Urinary bladder (tissue), 4 donors: ENCODE measurements at places on chromosomes 5 and 9.

DNA sequence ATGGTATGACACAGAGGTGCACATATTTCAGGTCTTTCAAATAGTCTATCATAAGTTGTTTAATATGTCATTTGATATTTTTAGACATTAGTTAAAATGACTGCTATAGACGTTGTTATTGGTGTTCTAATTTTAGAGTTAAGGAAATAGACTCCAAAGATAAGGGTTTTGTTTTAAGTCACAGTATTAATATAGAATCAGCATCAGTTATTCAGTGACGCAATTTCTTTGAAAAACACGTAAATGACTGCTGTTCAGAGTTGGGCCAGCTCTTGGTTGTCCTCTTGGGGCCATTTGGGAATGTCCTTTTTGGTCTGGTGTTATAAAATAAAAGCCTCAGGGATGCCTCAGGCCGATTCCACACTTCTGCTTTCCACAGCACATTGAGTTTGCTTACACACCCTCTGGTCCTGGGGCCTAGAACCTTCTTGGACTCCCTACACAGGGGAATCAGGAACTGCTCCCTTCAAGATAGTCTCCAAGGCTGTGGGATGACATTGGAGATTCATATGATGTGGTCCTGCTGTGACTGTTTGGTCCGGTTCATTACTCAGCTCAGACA, 14.3 kb downstream of the OTULIN start:
- DNase-seq = no peak

DNA sequence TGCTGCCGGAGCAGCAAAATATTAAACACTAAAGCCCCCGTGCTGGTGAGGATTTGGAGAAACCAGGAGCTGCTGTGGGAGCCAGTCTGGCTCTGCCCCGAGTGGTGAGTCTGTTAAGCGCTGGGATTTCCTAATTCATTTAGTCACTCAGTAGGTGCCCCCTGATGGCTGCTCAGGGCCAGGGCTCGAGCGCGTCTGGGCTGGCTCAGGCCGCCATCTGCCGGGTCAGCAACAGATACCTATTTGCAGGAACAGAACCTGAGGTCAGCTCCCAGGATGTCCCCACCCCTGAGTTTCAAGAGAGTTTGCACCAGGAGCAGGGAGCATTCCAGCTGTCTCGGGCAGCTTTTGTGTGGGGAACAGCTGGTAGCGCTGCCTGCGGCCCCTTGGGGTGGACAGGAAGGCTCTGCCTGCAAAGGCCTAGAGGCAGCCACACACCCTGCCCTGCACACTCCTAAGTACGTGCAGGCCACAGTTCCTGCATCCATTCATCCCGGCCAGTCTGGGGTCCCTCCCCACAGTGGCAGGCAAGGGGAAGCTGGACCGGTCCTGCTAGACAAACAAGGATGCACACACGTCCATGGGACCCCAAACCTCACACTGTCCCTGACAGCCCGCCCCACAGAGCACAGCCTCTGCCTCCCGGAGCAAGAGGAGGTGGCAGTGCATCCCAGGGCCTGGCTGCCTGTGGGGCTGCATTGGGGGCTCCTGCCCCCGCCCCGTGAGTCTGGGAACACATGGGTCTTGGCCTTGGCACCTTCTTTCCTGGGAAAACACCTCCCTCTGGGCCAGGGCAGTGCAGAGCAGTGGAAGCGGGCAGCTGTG, 83.7 kb downstream of the ADAMTS2 start:
- no peak for DNase-seq

GRCh38 chr9:98784831-98785806, 11.2 kb downstream of the ANKS6 start:
- DNase-seq = no peak

- DNase-seq = no peak
Measured at GRCh38 chr5:5380298-5380697, 42.2 kb upstream of the ICE1 start.

DNA sequence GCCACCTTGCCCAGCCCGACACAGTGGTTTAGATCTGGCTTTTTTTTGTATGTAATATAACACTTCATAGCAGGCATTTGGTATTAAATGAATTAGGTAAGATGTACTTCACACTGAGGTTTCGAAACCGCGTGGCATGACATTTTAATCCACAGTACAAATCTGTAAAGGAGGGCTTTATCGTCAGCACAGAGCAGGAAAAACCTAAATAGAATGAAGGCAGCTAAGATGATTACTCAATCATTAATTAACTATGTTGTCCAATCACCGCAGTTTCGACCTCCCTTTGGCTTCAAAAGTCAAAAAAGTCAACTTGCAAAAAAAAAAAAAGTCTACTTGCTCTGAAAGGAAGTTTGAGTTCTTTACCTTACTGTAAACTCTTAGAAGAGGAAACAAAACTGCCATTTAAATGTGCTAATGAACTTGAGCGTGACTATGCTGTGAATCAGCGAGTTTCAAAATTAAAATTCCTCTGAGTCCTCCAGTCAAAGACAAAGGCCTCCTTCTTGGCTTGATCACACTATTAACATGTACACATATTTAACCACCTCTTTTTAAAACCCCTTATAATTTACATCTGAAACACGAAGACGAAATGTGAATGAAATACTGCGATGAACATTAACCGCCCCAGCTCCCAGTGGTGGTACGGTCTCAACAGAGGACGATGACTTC, 698 bp upstream of the SEC24A start:
- DNase-seq = no peak

DNA sequence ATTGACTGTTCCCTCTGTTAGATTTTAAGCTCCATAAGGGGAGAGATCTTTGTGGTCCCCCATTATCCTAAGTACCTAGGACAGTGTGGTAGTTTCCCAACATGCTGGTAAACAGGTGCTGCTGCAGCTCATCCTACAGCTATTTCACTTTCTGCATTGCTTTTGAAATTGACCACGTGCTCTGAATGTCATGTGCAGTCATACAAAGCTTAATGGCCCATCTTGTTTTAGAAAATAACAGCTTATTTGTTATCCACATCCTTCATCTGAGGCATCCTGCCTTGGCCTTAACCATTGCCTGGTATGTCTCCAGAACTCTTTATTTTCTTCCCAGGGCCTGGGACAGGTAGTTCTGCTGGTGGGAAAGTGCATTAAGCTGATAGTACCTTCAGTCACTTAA, 14.7 kb downstream of the PIK3R1 start:
- DNase-seq = no peak

DNA sequence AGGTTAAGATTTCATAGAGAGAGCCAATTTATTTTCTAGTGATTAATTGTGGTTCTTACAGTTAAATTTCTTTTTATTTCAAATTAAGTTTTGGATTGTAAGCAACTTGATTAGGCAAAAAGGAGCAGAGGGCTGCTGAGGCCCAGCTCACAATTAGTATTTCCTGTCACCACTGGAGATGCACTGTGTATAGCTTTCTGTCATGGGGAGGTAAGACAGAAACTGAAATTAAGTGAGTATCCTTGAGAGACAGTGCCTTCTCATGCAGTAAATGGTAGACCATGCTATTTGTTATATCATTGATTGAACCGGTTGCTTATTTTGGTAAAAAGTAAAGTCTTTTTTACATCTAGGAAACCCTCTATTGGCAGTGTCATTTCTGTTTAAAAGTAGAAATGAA, 190.7 kb downstream of the CCDC171 start:
- DNase-seq = no peak

DNA sequence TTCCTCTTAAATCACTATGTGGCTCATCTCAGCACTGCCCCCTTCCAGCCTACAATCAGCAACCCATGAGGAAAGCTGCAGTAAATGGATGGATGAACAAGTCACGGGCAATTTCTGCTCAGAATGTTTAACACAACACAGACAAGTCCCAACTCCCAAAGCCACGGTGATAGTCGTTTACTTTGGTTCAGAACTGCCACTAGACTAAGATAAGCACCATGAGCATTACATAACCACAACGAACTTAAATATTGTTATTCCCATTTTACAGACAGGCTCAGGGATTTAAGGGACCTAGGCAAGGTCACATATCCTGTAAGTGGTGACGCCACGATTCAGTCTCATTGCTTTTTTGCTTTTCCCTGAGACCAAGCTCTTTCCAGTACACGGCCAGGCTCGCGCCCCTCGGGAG, 2.0 kb upstream of the SMIM27 start:
- DNase-seq = no peak

DNA sequence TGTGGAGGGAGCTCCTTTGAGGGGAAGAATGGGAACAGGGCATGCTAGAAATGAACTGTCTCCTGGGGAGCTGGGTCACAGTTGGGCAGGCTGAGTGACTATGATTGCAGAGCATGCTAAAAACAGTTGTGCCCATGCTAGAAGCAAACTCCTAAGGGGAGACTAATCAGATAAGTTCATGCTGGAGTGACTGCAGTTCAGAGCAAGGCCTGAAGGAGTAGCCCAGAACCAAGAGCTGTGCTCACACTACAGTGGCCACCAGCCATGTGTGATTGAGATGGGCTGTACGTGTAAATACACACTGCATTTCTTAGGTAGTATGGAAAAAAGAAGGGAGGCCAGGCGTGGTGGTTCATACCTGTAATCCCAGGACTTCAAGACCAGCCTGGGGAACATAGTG, 10.3 kb upstream of the AK1 start:
- DNase-seq = no peak

- no peak for DNase-seq
Measured at GRCh38 chr5:42718591-42718990, 38.0 kb upstream of the CCDC152 start.

DNA sequence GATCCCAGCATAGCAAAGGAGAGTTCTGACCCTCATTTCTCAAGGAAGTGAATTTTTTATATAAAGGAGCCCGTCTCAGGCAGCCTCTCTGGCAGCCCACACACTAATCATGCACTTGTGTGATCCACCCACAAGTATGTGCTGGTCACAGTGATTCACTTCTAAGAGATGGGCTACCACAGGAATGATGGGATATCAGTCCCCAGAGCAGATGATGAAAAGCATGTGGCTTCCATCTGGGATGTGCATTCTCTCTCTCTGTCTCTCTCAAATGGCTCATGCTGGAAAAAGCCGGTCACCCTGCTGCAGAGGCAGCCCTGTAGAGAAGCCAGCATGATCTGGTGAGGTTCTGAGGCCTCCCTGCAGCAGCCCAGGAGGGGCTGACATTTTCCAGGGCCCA, 74.2 kb upstream of the ADCY2 start:
- no peak for DNase-seq

DNA sequence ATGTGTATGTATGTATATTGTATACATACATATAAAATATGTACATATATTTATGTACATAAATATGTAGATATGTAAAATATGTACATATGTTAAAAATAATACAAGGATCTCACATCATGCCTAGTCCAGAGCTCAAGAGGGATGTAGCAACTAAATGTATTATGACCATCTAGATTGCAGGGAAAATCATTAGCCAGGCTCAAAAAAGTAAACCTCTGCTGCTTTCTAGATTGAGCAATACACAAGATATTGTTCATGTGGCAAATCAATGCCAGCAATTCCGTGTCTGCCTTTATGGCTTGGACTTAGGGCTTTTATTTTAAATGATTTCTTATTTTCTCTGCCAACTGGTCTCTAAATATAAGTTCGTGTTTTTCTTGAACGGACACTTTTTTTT, 65.2 kb downstream of the RAI14 start:
- no peak for DNase-seq

GRCh38 chr9:4301971-4302427, 2.1 kb upstream of the GLIS3 start:
- no peak for DNase-seq

GRCh38 chr5:145347026-145347616, 488.0 kb downstream of the PRELID2 start:
- DNase-seq = no peak

- no peak for DNase-seq
Measured at GRCh38 chr5:178839319-178839704, 20.4 kb upstream of the ZNF354B start.

GRCh38 chr9:18352711-18353110, 121.2 kb upstream of the ADAMTSL1 start:
- no peak for DNase-seq

GRCh38 chr9:129496473-129497004, 124.4 kb downstream of the C9orf50 start:
- DNase-seq = peak; percentile 92

DNA sequence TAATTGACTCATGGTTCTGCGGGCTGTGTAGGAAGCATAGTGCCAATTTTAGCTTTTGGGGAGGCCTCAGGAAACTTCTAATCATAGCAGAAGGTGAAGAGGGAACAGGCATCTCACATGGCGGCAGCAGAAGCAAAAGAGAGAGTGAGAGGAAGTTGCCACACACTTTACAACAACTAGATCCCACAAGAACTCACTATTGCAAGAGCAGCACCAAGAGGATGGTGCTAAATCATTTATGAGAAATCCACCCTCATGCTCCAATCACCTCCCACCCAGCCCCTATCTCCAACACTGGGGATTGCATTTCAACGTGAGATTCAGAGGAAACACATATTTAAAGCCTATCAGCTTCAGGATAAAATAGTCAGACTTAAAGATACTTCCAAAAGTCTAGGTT, 36.1 kb upstream of the LPAR1 start:
- DNase-seq = no peak

DNA sequence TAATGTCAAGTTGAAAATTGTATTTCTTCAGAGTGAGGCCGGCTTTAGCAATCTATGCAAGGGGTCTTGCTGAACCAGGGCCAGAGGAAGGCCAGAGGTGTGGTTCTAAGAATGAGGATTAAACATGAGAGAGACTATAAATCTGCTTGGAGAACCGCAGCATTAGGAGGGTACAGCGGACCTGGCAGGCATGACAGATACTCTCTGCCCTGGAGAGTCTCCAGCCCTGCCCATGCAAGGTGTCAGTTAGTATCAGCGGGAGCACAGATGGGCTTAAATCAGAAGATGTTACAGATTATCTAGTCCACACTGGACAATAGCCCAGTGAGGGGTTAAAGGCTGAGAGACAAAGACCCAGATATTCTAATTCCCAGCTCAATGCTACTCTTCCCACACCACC, 11.5 kb upstream of the GPX3 start:
- no peak for DNase-seq

- DNase-seq = no peak
Measured at GRCh38 chr5:169417676-169418075, 116.7 kb upstream of the SLIT3 start.

DNA sequence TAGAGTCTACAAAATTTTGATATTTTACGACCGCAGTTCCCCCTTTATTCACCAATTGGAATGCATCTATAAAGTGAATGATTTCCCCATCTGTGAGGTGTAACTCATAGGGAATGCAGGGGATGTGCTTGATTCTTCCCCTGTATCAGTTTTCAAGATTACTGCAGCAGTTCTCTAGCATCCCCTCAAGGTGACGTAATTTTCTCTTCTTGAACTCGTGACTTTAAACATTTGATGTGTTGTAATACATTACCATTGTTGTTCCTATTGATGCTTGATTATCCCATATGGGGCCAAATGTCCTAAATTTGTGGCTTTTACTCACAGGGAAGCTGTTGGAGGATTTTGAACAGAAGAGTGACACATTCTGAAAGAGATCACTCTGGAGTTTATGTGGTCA, 240.2 kb downstream of the CD180 start:
- DNase-seq = no peak

DNA sequence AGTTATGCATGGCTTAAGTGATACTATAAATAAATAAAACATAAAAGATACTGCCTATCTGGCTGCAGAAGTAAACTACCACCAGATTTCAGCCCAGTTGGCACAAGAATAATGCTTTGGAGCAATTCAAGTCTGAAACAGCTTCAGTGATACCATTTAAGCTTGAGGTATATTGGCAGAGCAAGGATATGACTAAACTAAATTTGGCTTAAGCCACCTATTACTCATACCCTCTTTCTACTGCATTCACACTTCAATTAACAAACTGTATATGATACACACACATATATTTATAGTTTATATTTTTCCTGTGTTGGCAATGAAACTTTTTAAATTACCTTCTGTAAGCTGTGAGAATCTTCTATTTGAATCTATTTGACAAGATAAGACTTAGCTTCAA, 431.9 kb downstream of the ANXA1 start:
- DNase-seq = no peak

- DNase-seq = no peak
Measured at GRCh38 chr5:79418276-79418675, 95.7 kb downstream of the HOMER1 start.
